ENCODE measurements at places on chromosomes 4 and X.

- ATAC-seq, result peak; percentile 49
These were observed 42.4 kb downstream of the DCUN1D4 start for GRCh38 chr4:51885363-51885762.

DNA sequence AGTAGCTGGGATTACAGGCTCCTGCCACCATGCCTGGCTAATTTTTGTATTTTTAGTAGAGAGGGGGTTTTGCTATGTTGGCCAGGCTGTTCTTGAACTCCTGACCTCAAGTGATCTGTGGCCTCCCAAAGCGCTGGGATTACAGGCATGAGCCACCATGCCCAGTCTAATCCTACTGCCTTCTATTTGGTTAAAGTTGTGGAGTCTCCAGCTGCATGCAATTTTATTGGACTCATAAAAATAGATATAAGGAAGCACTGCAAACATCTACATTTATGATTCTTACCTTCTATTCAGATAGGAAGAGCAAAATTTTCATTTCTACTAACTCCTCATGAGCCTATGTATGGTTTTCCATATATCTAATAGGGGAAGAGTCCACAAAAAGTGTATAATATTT is 13.7 kb downstream of the RIPPLY1 start:
- no peak for ATAC-seq

DNA sequence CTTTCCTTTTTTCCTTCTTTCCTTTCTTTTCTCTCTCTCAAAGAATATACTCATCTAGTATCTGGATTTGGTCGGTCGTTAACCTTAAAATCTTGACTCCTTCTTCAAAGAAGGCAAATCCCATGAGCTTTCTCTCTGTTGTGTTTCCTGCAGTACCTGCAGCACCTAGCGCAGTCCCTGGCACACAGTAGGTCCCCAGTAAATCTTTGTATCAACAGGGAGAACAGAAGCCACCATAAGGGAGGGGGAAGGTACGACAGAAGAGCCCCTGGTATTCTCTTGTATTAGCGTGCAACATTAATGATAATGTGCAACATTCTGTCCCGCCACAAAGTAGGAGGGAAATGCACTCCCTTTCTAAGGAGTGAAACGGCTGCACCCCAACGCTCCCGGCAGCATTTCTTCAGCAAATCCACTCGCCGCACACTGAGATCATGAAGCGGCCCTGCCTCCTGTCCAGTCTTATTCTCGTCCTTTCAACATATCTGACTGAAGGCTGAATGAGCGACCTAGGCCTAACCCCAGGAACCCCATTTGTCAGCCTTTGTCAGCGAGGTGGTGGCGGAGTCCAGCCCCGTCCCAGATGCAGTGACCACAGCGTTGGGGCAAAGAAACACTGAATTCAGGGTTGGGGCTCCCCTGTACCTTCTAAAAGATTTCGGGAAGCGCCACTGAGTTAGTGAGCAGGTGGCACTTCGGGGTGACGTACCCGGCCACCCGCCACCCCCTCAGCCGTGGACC is 133.7 kb downstream of the AMELX start:
- peak; percentile 69 for ATAC-seq

GRCh38 chr4:40317916-40318658 is 17.0 kb upstream of the CHRNA9 start:
- ATAC-seq, result no peak

- ATAC-seq, result no peak
These were observed 68.1 kb downstream of the DRD5 start for GRCh38 chr4:9849538-9849920.

DNA sequence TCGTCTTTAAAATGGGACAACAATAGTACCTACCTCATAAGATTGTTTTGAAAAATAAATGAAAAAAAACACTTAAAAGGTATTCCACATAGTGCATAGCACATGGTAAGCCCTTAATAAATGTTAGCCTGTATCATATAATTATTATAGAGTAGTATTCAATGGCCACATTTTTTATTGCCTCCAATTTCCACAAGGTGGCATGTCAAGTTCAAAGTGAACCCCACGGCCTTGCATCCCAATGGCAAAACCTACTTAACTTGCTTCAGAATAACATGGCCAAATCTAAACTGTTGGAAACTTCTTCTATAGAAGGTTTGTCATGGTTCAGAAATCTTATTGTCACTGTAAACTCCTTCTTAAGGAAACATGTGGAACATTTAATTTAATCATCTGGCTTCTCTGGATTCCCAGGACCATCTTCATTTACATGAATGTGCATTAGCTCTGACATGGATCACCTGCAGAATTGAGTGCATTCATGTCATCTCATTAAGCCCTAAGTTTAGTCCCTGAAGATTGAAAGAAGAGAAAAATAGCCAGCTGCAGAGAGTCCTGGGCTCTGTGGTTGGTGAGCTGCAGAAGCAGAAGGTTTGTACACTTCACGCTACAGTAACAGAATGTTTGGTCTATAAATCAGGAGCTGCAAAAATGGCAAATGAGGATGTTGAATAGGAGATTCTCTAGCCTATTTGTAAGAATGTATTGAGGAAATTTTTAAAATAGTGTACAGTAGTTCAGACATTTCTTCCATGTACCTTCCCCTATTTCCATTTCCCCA is 61.0 kb downstream of the ANXA3 start:
- no peak for ATAC-seq

DNA sequence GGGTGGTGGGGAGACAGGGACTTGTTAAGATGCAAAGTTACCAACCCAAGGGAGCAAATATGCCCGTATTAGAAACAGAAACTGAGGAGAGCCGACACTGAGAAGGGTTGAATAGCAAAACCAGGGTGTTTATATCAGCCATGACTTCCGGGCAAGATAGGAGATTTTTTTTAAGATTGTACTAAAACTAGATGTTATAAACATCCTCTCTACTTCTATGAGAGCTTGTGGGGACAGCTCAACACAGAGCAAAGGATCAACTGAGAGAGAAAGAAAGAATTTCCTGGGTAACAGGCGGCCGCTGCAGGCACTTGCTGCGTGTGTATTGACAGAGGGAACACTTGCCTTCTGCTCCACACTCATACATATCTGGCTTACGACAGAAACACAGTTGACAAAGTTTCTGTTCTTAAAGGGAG is 49.1 kb upstream of the FBXW7 start:
- ATAC-seq, result peak; percentile 46

- ATAC-seq, result no peak
These were observed 493.7 kb downstream of the MAGEE1 start for GRCh38 chrX:76921176-76921575.

DNA sequence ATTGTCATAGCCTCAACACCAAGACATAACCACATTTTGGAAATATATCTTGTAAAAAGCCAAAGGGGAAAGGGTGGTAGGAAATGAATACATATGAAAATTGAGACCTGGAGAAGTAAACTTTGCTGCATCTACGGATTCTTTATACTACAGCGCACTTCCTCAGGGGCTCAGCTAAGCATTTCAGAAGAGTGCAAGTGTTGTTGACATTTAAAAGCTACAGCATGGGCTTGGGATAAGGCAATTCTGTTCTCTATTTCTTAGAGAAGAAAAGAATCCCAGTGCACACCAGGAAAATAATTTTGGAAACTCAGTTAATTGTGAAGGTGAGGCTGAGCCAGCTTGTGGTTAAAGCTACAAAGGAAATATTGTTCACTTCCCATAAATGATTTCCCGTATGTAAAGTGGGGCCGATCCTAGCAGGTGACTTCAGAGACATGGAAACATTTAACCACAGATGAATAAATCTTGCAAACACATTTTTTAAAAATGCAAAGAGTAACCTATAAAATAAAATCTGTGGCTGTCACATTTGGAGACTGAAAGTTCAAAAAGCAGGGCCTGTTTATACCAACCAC is 12.6 kb upstream of the GBA3 start:
- peak; percentile 85 for ATAC-seq

GRCh38 chr4:133759428-133759827 is 442.2 kb downstream of the PABPC4L start:
- no peak for ATAC-seq

DNA sequence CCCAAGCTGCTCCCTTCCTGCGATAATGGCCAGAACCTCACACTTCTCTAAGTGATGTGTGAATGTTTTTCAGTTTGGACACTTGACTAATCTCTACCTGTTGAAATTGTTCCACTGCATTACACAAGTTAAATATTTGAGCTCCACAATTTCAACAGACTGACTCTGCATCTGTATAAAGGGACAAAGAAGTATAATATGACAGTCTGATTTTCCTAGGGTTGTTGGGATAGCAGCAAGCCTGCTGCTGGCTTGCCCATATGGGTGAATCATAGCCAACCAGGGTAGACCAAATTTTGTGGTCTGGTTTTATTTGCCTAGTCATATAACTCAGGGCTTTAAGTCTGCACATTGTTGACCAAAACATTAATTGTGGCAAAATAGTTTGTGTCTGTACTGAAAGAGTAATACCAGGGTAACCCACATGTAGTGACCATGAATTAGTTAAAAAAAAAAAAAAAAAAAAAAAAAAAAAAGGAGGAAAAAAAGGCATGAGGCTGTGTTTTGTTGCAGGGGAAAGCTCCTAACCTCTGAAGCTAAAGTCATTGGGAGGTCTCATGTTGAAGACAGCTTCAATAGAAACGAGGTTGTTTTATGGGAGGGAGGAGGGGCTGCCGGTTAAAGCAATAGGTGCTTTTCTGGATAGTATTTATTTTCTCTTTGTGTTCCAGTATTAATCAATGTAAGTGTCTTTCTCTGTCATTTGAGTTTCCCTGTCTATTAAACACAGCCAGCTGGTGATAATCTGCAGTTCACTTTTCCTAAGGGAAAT is 534.2 kb downstream of the RAB28 start:
- ATAC-seq, result peak; percentile 67

DNA sequence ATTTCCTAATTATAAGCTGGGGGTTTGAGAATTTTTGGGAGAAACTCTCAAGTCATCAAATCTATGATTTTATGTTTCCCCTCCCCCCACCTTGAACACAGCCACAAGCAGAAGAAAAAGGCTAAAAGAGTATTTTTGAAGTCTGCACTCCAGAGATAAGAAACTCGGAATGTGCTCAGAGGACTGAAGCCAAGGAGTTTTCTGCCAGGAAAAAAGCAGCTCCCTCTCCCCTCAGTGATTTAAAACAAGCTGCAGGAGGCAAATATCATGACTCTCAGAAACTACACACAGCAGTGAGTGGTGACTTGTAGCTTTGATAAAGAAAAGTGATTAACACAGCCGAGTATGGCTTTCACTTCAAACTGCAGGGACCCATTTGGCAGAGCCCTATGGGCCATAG is 800.2 kb upstream of the FTHL17 start:
- ATAC-seq, result no peak

DNA sequence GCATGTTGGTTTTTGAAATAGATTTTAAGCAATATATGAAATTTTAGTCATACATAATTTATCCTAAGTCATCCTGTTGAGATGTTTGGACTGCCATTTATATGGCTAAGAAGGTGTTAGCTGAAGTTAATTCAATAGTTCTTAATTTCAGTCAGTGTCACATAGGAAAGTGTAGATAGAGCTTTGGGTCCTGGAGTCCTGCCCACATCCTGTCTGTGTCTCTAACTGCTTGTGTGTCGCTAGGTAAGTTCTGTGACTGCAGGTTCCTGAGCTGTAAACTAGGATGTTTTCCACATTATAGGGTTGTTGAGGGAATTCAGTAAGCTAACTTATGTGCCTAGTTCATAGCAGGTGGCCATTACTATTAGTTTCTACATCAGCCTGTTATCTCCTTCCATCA is 20.7 kb downstream of the OFD1 start:
- no peak for ATAC-seq

DNA sequence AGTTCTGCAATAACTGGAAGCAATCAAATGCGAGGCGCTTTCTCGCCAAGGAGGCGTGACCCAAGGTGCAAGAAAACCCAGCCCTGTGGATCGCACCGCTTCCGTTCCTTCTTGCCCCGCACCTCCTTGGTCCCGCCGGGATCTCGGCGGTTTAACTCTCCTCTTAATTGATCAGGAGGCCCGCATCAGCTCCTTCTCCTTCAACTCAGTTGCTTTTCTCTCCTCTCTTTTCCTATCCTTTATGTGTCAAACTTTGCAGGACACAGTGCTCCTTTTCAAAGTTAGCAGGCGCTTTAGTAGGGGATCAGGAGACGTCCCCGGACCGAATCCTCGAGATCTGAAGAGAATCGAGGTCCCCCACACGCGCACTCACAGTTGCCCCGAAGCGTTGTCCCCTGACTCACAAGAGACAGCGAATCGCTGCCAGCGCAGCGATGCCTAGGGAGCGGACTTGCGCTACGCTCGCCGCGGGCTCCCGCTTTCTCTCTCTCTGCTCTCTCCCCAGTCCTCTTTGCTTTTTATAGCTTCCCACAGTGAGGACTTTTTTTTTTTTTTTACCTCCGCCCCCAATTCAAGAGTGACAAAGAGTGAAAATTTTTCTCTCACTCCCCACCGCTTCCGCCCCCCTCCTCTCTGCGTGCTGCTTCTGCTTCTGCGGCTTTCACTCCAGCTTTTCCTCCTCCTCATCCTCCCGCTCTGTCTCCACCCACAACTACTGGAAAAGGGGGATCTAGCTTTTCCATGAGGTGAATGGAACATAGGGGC is at the start of gene DKK2:
Gene DKK2 (minus strand): TSS at position 495 of the 765 bp plus-strand sequence. CDS start 722 bp downstream, outside the sequence.
- ATAC-seq, result peak; percentile 38

GRCh38 chrX:323721-324628 is 5.4 kb upstream of the GTPBP6 start:
- peak; percentile 77 for ATAC-seq
